ENCODE measurements at places on chromosomes 16 and 17.

DNA sequence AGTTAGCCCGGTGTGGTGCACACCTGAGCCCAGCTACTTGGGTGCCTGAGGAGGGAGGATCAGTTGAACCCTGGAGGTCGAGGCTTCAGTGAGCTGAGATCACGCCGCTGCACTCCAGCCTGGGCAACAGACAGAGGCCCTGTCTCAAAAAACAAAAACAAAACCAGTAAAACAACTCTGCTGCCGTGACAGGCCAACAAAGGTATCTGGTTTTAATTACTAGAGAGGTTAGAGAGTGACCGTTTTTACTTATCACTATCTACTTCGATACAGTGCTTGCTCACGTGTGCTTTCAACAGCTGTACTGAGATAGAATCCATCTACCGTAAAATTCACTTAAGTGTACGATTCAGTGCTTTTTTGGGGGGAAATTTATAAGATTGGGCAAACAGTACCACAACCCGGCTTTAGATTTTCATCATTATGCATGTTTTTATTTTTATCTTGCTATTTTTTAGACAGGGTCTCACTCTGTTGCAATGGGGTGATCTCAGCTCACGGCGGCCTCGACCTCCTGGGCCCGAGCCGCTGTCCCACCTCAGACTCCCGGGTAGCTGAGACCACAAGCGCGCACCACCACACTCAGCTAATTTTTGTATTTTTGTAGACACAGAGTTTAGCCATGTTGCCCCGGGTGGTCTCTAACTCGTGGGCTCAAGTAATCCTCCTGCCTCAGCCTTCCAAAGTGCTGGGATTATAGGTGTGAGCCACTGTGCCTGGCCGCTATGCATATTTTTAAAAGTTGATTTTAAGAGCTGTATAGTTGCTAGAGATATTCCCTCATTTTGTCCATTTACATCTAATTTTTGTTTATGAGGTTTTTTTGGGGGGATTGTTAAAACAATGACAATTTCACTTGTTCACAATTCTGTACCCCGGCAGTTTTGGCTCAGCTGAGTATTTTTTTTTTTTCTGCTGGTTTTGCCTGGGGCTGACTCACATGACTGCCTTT, 30.9 kb downstream of the SERPINF1 start:
- DNase-seq = no peak

DNA sequence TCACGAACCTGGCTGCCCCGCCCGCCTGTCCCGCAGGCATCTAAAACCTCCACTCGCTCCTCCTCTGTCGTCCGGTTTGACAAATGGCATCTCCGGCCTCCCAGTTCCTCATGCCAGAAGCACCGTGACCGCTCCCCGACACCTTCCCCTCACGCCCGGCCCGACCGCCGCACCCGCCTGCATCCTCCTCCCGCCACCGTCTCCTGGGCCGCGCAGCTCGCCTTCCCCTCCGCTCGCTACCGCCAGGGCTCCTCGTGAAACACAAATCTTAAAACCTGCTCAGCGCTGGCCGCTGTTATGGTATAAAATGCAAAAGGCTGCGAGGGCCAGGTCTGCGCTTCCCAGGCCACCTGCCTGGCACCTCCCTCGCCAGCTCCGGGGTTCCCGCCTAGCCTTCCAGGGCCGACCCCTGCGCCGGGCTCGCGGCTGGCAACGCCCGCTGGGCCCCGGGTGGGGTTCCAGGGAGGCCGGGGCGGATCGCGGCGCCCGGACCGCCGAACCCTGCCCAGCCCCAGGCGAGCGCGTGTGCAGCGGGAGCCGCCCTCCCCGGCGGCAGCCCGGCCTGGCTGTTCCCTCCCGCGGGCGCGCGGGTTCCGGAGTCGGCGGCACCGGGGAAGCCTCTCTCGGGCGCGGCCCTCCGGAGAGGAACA, 488 bp downstream of the SPSB3 start:
- no peak for DNase-seq

GRCh38 chr17:7888184-7888920, at the start of gene CHD3:
Gene CHD3, plus strand, starts transcription at chr17:7888789. Its CDS starts 212 bp downstream, at chr17:7889001.
- DNase-seq = no peak

DNA sequence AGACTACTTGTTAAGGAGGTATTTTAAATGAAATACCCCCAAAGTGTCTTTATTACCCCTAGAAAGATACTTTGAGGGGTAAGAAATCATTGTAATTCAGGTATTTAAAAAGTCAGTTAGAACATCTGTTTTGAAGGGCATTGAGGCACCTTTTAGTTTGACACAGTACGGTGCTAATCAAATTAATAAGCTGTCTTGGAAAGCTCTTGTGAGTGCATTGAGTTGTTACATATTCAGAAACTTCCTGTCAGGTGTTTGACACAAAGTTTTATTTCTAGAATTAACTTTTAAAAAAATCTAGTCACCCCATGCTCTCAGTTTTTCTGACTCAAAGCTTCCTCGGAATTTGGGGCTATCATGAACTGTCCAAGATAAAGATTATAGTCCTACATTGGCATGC, 4.6 kb downstream of the RBBP6 start:
- no peak for DNase-seq

DNA sequence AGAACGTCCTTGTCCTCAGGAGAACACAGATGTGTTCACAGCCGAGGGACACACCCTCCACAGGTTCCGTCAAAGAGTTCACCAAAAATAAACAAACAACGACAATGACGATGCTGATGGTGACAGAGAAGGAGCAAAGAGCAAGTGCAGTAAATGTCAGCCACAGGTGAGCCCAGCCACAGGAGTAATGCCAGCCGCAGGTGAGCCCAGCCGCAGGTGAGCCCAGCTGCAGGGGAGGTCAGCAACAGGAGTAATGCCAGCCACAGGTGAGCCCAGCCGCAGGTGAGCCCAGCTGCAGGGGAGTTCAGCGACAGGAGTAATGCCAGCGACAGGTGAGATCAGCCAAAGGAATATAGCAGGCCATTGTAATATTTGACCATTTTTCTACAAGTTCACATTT, 315.2 kb downstream of the FOXL1 start:
- no peak for DNase-seq

DNA sequence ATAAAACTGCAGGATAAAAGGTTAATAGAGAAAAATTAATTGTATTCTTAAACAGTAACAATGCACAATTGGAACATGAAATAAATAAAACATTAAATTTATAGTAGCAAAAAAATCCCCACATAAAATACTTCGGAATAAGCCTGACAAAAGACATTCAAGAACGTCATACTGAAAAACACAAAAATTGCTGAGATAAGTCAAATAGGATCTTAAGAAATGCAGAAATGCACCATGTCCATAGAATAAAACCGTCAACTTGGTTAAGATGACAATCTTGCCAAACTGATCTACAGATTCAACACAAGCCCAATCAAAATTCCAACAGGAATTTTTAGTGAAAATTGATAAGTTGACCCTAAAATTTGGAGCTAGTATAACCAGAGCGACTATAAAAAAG, 76.6 kb downstream of the TBC1D16 start:
- no peak for DNase-seq

DNA sequence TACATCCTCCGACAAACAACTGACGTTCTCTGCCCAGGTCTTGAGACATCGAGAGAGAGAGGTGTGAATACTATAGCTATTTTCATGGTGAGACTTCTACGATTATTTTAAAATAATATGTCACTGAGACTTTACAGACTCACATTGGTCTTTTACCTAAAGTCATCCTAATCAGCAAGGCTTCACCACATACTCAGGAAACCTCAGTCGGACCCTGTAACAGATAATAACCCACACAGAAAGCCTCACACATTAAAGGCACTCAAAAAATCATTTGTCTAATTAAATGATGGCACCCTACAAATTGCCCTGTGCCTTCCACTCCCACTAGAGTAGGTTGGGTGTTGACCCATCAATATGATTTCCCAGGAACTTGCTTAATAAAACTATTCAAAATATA, 19.8 kb upstream of the SLC39A11 start:
- DNase-seq = no peak

DNA sequence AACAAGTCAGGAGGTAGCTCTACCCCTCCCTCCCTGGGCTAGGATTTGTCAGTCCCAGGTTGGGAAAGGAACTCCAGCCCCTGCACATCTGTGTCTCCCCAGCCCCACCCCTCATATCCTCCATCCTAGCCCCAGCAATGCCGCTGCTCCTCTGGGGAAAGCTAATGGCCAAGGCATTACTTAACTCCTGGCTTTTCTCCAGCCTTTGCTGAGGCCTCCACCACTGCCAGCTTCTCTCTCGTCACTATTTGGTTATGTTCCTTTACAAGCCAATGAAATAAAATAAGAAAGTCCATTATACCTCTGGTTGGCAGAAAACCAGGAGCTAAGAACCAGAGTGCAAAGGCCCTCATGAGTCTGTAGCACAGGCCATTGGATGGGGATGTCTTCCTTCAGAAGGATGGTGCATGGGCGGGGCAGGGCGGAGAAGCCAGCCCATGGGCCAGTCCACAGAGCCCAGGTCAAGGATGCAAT, 171.0 kb downstream of the CCDC182 start:
- no peak for DNase-seq
